ENCODE measurements at places on chromosomes 5 and 9.
A peak's percentile ranks its signal among the peaks of the same experiment; 100 is the strongest.

DNA sequence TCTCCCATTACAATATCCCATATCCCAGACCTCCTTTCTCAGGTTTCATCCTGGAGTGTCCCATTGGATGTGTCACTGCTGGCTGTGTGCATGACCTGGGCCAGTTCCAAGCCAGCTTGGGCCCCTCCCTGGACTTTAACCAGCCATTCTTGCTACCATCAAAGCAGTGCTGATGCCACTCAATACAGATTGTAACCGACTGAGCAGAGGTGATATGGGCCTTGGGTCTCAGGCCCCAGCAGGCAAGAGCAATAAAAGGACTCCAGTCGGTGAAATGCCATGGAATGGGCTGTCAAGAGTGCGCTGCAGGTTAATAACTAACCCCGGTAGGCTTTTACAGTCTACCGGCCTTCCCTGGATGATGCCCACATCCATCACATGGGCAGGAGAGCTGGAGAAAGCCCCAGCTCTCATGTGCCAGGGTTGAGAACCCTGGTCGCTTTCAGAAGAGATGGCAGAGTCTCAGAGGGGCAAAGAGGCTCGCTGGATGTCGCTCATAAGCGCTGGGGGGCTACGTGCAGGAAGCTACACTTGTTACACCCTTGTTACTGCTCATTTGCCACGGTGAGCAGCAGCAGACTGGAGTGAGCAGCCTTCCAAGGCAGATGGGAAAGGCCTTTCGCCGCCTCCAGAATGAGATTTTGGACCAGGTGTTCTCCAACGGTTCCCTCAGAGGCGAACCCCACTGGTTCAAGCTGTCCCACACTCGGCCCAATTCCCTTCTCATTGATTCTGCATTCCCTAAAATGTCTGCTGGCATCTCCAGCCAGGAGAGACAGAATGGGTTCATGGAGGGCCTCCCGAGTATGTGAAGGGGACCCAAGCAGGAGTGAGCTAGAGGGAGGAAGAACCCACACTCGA is 13.2 kb downstream of the EPB41L4B start:
- no peak for DNase-seq

- DNase-seq, result no peak
Measured at GRCh38 chr5:154485096-154485491, 7.1 kb upstream of the HAND1 start.

DNA sequence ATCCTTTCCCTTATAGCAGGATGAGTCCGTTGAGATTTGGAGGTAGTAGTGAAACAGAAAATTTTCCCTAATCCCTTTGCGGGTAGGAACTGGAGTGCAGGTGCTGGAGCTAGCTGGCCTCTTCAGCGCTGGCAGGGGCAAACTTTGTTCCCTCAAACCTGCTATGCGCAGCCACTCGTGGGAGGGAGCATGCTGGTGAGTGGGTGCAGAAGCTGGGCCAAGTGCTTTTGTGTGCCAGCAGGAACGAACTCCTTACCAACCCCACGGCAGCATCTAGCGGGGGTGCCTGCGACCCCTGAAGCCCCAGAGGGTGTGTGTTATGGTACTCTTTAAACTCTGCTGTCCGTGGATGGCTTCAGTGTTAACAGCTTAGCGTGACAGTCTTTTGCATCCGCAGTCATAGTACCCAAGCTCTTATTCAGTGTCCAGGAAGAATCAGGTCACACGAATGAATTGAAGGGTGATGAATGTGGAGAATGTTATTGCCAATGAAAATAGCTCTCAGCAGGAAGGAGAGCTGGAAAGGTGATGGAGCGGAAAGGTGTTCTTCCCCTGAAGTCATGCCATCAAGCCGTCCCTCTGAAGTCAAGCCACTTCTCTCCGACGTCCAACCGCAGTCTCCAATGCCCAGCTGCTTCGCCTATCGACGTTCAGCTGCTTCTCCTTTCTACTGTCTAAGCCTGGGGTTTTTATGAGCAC is 1445.1 kb upstream of the CDH9 start:
- DNase-seq, result no peak

DNA sequence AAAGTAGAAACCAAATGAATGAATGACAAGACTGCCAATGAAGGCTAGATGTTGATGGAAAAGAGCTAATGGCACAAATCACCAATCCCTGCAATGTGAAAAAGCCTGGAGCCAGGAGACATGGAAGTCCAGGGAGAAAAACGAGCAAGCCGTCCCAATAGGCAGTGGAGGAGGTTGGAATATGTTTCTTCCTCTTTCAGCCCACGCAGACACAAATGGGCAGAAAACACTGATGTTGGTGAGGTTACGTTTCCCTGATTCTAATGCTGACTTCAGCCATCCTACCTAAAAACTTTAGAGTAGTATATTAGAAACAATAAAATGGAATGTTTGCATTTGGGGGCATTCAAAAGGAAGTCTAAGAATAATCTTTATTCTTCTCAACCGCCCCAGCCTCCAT is 23.9 kb upstream of the KIF2A start:
- no peak for DNase-seq

GRCh38 chr5:95959051-95959887 is 2.4 kb downstream of the ELL2 start:
- no peak for DNase-seq

DNA sequence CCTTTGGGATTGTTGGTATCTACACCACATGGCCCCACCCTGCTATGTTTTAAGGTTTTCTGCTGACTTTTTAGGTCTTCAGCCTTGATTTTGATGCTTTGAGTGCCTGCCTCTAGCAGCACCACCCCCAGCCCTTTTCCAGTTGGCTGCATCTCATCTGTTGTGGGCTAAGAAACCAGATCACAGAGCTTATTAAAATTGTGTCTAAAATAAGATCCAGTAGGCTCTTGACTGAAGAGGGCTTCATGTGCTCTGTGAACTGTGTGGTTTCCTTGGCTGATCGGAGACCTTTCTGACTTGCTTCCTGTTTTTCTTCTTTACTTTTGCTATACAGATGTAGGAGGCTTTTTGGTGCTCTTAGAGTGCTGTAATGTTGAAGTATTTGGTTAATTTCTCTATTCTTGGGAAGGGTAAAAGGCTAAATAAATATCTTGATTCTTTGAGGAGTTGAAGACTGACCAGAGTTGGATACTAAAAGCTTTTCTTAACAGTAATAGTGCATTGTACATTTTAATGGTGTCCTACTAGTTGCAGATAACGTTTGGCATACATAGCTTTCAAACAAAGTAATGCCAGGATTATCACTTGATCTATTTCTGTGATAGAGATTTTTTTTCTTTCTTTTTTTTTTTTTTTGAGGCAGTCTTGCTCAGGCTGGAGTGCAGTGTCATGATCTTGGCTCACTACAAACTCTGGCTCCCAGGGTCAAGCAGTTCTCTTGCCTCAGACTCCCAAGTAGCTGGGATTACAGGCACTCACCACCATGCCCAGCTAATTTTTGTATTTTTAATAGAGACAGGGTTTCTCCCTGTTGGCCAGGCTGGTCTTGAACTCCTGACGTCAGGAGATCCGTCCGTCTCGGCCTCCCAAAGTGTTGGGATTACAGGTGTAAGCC is 4.5 kb downstream of the UBE2D2 start:
- DNase-seq, result no peak

DNA sequence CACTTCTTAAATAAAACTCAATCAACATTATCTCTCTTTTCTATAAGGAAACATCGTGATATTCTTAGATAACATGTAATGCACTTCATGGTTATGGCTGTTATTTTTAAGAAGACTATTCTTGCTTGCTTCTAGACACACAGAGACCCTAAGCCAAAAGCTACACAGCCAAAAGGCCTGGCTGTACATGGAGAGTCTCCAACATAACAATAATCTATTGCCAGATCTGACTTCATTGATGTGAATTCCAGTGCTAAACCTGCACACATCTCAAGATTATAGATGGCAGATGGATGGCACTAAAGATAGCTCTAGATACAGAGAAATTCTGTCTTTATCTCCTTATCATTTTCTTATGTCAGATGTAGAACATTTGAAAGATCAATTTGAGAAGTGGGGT is 811.6 kb upstream of the ZNF608 start:
- DNase-seq, result no peak

DNA sequence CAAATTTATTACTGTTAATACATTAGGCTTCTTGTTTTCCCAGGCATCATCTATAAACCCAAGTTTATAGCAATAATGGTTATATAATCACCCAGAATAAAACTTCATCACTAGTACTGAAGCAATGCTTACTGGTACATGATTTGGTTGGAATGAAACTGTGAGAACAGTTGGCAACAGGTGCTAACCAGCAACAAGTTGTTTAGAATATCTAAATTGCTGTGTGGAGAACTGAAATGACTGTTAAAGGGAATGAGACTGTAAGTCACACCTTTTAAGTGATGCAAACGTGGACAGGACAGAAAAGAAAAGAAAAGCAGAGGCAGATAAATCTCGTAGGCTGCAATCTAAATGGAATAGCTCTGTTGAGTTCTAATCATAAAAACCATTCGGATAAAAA is 2.5 kb downstream of the YIPF5 start:
- DNase-seq, result no peak

DNA sequence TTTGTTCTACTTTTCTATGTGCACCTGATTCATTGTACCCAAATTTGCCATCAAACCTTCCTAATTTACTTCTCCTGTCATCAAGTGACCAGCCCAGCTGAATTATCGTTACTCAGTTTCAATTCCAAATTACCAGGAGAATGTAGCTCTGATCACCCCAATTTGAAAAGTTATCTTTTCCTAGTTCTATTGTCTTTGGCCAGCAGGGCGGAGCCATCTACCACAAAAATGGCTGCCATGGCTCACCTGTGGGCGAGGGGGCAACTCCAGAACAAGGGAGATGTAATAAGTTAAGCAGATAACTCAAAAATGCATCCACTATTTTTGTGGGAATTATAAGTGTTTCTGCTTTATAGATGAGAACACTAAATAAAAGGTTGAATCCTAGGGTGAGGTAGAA is 133.8 kb upstream of the MOCS2 start:
- no peak for DNase-seq

DNA sequence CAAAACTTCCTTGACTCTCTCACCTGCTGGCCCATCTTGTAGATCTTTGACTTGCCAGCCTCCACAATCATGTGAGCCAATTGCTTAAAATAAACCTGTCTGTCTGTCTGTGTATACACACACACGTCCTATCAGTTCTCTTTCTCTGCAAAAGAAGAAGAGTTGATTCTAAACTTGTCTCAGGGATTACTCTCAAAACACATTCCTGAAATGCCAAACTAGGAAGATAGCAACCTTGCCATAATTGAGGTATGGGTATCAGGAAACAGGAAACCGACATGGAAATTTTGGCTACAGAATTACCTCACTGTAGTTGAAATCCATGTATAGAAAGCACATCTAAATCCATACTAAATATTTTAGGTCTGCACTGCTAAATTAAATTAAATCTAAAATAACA is 483.4 kb downstream of the PLK2 start:
- no peak for DNase-seq

- DNase-seq, result no peak
Measured at GRCh38 chr5:179901462-179901861, 6.2 kb downstream of the TBC1D9B start.

- DNase-seq, result no peak
Measured at GRCh38 chr9:89177012-89177943, 1.3 kb downstream of the SHC3 start.

DNA sequence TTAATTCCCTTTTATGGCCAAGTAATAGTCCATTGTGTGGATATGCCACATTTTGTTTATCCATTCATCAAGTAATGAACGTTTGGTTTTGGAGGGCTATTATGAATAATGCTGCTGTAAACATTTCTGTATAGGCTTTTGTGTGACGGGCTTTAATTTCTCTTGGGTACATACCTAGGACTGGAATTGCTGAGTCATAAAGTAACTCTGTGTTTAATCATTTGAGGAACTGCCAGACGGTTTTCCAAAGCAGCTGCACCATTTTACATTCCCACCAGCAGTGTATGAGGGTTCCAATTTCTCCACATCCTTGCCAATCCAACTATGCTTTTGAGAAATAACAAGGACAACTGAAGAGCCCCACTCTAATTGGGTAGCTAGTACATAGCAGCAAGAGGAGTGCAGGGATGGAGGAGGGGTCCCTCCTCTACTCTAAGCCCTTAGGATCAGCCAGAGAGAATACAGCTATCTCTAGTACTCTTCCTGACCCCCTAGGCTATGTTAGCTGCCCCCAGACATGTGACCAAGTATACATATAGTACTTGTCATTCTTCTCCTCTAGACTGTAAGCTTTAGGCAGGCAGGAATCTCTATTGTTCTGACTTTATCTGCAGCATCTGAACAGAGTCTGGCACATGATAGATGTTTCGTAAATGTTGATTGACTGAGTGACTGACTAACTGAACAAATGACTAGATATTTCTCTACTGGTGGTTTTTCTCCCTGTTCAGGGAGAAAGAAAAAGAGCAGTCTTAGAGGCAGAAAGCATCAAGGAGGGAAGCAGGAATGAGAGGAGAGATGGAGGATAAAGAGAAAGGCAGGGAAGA is 22.1 kb upstream of the MATR3 start:
- peak; percentile 53 for DNase-seq

- no peak for DNase-seq
Measured at GRCh38 chr5:65791712-65792673, 70.0 kb downstream of the NLN start.

DNA sequence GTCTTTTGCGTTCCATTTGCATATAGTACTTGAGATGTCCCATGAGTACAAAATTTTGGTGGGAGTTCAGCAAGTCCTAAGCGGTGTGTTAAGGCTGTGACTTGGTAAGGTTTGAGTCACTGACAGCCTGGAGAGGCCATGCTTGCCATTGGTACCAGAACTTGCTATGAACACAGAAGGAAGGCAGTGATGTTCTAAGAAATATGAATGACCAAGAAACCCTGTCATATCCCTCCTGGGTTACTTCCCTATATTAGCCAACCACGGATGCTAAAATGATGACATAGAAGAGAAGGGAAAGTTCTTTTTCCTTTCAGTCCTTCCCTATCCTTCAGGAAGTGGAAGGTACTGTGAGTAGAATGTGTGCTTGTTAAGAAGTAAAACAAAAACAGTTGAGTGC is 136.7 kb downstream of the GCNT1 start:
- DNase-seq, result no peak

DNA sequence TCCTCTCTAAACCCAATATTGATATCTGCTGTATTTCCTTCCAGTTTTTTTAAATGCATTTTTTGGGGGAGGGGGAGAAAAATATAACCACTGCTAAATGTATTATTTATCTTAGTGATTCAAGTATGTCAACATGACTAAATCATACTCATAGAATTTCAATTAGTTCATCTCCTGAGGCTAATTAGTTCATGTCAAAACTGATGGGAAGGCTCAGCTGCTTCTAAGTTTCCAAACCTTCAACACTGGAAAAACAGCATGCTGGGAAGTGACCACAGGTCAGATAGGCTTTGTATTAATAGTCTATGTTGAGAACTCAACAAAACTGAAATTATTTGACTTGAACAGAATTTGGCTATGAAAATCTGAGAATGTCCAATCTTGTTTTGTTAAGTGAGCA is 118.7 kb downstream of the TTLL11 start:
- DNase-seq, result no peak

GRCh38 chr9:136942112-136942880 is 2.2 kb downstream of the FBXW5 start:
- no peak for DNase-seq

DNA sequence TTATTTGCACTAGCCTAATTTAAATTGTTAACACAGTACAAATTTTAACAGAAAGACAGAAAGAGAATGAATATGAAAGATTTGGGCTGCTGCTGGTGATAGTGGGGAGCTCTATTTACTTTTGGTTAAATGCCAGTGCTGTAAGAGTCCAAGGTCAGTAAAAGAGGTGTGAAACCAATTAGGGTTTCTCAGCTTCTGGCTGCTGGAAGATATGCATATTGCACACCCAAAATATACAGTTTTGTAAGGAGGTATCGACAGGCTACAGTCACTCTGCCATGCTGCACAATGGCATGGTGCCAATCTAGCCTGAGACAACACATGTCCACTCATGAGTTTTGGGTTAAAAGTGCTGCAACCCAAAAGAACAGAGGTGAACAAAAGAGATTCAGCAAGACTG is 79.3 kb downstream of the PPP2R2B start:
- DNase-seq, result no peak
